ENCODE measurements at places on chromosomes 3 and 15. TPM values are rescaled to one million over a fixed set of nuclear protein-coding genes. Genes with fewer than 3 reads are reported as not detected.

Gene CNTN3
- total RNA-seq: 1.9 TPM

Gene DISP2
- total RNA-seq: 4.3 TPM

Gene IMPG2
- 0.21 TPM for total RNA-seq

Gene ADGRG7
- not detected for total RNA-seq

Gene SKOR1
- total RNA-seq: 0.41 TPM

Gene CCDC71
- 23.4 TPM for total RNA-seq

Gene CTXN2
- total RNA-seq: not detected

Gene FETUB
- total RNA-seq: not detected

Gene LRRC2
- 1.2 TPM for total RNA-seq

Gene IL17RD
- 2.4 TPM for total RNA-seq

Gene FANCD2OS
- not detected for total RNA-seq

Gene SELENOK
- 38.7 TPM for total RNA-seq

Gene UNC45A
- total RNA-seq: 50.4 TPM

Gene RLBP1
- not detected for total RNA-seq

Gene LXN
- 18.8 TPM for total RNA-seq

Gene SLC9C1
- not detected for total RNA-seq

Gene NISCH
- total RNA-seq: 90.2 TPM

Gene GOLGA8M
- 2.9 TPM for total RNA-seq

Gene UROC1
- not detected for total RNA-seq

Gene AP3B2
- total RNA-seq: 3.0 TPM

Gene TTC21A
- 18.8 TPM for total RNA-seq

Gene APEH
- 83.4 TPM for total RNA-seq

Gene ZNF502
- 2.3 TPM for total RNA-seq

Gene TEX55
- total RNA-seq: not detected

Gene ZDHHC23
- 9.7 TPM for total RNA-seq

Gene SLC6A11
- total RNA-seq: not detected

Gene ZWILCH
- total RNA-seq: 4.1 TPM

Gene ACSBG1
- 1.8 TPM for total RNA-seq

Gene DNAJA4
- 34.4 TPM for total RNA-seq

Gene OIP5
- 0.62 TPM for total RNA-seq

Gene FES
- 51.0 TPM for total RNA-seq

Gene DAPK2
- total RNA-seq: 56.8 TPM

Gene PAK2
- 80.7 TPM for total RNA-seq

Gene CCR4
- total RNA-seq: 0.92 TPM

Gene TP53BP1
- 41.0 TPM for total RNA-seq

Gene FRMD5
- total RNA-seq: 0.12 TPM

Gene ANKRD63
- not detected for total RNA-seq

Gene ACTRT3
- total RNA-seq: 0.92 TPM

Gene HESX1
- 0.86 TPM for total RNA-seq

Gene LTK
- 25.9 TPM for total RNA-seq

Gene ATP13A5
- total RNA-seq: 2.0 TPM

Gene STAB1
- 133 TPM for total RNA-seq

Gene ZPLD1
- not detected for total RNA-seq

Gene GPR15
- 1.4 TPM for total RNA-seq

Gene CKMT1A
- total RNA-seq: 0.80 TPM

Gene CLEC3B
- 217 TPM for total RNA-seq

Gene SERINC4
- total RNA-seq: not detected

Gene ZBED2
- total RNA-seq: 8.2 TPM

Gene FBXO40
- 0.09 TPM for total RNA-seq

Gene TRANK1
- 36.9 TPM for total RNA-seq

Gene PIGZ
- 4.6 TPM for total RNA-seq

Gene AGTR1
- 10.8 TPM for total RNA-seq

Gene WDR93
- 1.2 TPM for total RNA-seq

Gene DPPA2
- not detected for total RNA-seq

Gene GUCA1C
- not detected for total RNA-seq

Gene SH2D7
- total RNA-seq: not detected

Gene MASP1
- total RNA-seq: 4.3 TPM

Gene TICRR
- 0.32 TPM for total RNA-seq

Gene C3orf70
- 3.2 TPM for total RNA-seq
